ENCODE measurements at places on chromosomes 12 and 14. TPM values are rescaled to one million over a fixed set of nuclear protein-coding genes. Genes with fewer than 3 reads are reported as not detected.

BEST3 gene
- not detected for total RNA-seq

HOXC13 gene
- not detected for total RNA-seq

GRCh38 chr12:5511256-5511643 lies 79.3 kb downstream of the NTF3 start:
- no peak for DNase-seq

- no peak for DNase-seq
These were observed 14.1 kb downstream of the PRKD1 start for GRCh38 chr14:29913566-29913965.

DNA sequence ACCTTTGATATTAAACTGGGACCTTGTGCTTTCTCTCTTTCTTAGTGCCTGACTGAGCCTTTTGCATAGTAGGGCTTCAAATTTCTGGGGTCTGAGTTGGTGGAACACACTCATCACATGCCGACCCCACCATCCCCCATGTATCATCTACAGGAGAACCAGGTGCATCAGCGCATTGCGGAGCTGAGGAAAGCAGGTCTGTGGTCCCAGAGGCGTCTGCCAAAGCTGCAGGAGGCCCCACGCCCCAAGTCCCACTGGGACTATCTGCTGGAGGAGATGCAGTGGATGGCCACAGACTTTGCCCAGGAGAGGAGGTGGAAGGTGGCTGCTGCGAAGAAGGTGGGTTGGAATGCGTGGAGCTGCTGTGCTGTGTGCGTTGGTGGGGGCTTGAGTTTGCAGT lies 37.8 kb downstream of the EP400 start:
- DNase-seq: no peak

GRCh38 chr14:65359503-65359902 lies 53.0 kb upstream of the FUT8 start:
- no peak for DNase-seq

DNA sequence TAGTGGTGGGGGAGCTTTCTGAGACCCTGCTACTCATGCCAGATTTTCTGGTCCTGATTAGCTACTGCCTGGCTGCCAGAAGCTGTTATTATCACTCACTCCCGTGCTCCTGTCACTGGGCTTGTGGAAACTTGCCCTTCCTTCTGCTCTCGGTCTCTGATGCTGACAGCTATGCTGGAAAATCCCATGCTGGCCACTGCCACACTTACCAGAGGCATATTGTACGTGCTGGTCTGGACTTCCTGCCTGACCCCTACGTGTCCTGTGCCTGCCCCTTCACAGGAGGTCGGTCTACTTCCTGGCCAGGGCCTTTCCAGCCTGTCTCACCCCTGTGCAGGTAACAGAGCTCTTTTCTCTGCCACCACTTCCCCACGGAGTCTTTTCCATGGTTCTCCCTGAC lies 149.4 kb upstream of the PLEKHG7 start:
- DNase-seq: peak; percentile 29

DNA sequence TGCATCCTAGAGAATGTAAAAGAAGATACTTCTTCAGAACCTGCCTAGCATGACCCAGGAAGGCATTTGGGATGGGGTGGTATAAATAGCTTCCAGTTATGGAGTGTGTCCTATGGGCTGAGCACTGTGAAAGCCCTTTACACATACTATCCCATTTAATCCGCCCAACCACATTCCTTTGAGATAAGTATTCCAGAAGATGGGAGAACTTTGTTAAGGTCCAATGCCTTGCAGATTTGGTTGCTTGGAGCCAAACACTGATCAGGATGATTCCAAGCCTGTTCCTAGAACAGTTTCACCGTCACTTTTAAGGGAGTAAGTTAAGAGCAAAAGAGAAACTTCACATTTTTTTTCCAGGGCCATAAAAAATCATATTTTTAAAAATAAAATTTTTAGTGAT lies 82.5 kb upstream of the CLMN start:
- DNase-seq: no peak

DNA sequence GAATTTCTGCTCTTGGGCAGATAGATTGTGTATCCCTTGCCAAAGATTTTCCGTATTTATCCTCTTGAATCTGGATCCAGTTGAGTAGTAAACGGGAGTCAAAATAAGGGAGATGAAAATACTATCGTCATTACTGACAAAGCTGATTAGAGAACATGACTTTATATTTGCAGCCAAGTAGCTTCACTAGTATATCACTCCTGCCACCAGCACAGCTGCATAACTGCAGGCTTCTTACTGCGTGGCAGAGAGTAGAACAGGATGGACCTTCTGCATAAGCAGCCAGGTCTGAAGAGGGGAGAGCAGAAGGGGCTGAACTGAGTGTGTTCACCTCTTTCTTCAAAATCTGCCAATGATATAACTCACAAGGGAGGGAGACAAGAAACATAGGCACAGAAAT lies 283.7 kb downstream of the FBXL14 start:
- no peak for DNase-seq

GRCh38 chr14:51445001-51445390 lies 204.9 kb downstream of the TMX1 start:
- DNase-seq: no peak
